Daoy (cell line): ENCODE measurements at places on chromosomes 7 and 10. TPM values are rescaled to one million over a fixed set of nuclear protein-coding genes. Genes with fewer than 3 reads are reported as not detected.

DNA sequence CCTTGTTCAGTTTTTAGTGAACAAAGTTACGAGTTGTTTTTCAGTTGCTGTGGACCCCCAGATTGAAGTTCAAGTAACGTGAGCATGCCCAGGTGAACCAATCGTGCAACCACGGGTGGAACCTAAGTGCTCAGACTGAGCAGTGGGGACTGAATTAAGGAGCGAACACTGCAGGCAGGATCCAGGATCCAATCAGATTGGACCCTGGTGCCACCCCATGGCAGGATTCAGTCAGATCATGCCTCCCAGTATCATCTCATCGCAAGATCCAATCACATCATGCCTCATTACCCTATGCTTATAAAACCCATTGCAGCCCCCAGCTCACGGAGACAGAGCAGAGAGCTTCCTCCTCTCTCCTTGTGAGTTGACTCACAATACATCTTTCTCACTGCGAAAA lies 80.9 kb downstream of the PFKFB3 start:
- no peak for DNase-seq

- no peak for DNase-seq
Measured at GRCh38 chr7:10643545-10643944, 330.1 kb upstream of the PHF14 start.

DNA sequence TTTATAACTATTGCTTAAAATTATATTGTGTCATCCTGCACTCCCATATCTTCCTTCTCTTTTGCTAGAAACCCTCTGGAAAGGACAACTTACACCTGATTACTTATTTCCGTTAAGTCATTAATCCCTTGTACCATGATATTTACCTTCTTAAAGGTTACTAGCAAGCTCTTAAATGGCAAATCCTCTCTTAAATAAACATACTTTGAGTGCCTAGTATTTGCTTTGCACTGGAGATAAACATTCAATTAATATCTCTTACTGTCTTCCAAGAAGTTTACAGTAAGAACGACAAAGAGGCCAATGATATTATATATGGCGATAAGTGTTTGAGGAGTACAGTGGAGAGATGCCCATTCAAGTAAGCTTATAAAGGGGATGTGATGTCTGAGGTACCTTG lies 278.3 kb downstream of the HGF start:
- no peak for DNase-seq

DNA sequence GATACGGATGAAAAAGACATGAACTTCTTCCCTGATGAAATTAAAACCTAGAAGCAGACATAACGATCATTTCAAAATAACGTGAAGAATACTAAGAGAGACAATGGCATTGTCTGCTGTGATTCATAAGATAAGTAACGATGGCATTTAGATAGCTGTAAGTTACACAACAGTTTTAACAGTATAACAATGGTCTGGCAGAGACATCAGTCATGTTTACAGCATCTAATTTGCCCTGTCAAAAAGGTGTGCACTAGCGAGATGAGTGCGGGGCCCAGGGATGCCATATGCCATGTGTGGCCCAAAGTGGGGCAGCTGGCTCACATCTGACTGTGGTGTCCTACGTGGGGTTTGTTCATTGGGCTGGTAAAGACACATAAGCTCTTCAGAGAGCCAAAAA lies 55.7 kb upstream of the RHEB start:
- DNase-seq: no peak

DNA sequence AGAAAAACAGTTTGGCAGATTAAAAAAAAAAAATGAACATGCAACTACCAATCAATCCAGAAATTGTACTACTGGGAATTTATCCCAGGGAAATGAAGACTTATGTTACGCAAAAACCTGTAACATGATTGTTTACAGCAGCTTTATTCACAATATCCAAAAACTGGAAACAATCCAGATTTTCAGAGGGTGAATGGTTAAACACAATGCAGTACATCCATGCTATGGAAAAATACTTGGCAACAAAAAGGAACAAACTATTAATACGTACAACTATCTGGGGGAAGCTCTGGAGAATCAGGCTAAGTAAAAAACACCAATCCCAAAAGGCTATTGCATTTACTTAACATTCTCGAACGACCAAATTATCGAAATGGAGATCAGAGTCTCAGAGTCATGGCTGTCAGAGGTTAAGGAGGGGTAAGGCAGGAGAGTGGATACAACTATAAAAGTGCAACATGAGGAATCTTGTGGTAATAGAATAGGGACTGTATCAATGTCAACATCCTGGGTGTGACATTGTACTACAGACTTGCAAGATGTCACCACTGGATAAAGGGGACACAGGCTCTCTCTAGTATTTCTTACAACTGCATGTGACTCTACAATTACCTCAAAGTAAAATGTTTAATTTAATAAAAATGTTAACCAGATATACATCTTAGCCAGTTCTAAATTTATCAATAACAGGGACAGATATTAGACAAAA lies 21.5 kb upstream of the RUFY2 start:
- DNase-seq: no peak

- no peak for DNase-seq
Measured at GRCh38 chr10:88805361-88805760, 2.8 kb downstream of the LIPM start.

DNA sequence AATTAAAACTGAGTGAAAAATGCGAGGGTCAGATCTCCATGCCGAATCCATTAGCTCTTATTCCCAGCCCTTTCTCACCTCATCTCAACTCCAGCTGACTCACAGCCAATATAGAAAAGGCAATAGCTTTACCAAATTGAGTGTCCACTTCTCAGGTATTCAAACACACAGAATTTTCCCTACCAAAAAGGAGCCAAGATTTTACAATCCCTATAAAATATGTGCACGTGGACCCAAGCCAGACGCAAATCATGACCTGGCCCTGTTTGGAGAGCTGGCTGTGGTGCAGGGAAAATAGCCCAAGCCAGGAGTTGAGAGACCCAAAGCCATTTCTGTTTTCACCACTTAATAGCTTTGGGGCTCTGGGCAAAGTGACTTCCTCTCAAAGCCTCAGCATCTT lies 379.7 kb upstream of the AUTS2 start:
- no peak for DNase-seq

Gene INSYN2A
- 0.24 TPM in 1 of 2 replicates, not detected in the other for total RNA-seq

GRCh38 chr7:106309362-106309761 lies 24.6 kb upstream of the NAMPT start:
- no peak for DNase-seq

Gene MBL2
- not detected in 2 replicates for total RNA-seq

Gene SDK1
- 4.2 and 5.0 TPM in 2 replicates for total RNA-seq

Gene ABCB1
- total RNA-seq: 11.8 and 18.9 TPM in 2 replicates

Gene LDB3
- 0.45 TPM in 1 of 2 replicates, not detected in the other for total RNA-seq
